ENCODE measurements at places on chromosomes 13 and 19.

GRCh38 chr19:32708457-32708856 is 11.1 kb upstream of the TDRD12 start:
- DNase-seq: no peak

- DNase-seq: no peak
These were observed 1.7 kb upstream of the IFT88 start for GRCh38 chr13:20565115-20565736.

DNA sequence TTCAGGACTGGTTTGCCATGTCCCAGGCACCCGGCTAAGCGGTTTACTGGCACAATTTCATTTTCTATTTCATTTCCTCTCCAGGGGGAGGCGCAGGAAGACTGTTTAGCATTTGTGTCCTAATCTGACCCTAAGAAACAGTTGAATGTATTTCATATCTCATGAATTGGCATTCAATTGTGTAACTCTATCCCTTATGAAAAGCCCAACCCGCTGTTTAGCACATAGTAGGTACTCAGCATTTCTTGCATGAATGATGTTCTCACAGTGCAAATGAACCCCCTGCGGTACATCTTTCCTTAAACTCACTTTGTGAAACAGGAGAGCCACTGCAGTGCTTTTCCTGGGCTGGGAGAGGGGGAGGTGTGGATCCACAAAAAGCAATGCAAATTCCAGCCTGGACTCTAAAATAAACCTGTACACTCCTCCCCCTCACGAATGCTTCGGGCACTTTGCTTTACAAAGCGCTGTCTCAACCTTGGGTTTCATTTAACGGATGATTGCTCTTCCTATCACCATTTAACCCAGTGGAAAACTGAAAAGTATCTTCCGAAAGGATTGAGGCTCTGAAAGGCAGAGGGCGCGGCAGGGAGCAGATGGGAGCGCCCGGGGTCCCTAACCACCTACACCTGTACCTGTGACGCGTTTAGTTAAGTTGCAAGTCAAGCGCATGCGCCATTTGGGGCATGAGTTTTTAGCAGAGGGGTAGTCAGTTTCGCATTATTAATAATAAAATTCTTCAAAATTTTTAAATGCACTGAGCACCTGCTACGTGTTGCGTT is 1.2 kb upstream of the EEF2 start:
- peak; percentile 64 for DNase-seq

- no peak for DNase-seq
These were observed 9.9 kb downstream of the PTH2 start for GRCh38 chr19:49413348-49413747.

DNA sequence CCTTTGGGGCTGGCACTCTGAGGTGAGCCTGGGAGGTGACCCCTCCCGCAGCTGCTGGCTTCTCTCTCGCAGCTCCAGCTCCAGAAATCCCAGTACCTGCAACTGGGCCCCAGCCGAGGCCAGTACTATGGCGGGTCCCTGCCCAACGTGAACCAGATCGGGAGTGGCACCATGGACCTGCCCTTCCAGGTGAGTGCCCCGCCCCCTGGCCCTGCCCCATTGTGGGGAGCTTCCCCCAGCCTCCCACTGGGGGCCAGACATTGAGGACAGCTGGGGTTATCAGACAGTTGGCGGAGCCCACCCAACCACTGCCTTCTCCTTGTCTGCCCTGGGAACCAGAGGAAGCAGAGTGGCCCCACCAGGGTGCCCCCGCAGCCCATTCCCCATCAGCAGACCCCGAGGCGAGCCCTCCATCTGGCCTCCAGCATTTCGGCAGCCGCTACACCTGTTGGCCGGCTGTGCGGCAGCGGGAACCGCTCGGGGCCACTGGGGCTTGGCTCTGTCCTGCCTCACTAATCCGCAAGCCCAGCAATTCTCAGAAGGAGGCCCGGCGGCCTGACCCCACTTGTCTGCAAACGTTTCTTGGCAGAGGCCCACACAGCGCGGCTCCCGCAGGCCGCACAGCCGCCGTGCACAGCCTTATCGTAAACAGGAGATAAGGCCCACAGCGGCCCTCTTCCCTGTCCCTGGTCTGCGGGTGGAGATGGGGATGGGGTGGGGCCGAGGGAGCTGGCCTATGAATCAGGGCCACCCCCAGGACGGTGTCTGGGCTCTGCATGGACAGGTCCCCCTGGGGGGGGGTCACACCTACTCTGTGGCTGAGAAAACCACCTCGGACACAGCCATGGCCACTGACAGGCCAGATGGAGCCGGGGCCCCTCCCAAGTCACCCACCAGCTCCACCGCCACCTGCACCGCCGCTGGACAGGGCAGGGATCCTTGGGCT is 48.0 kb downstream of the COMP start:
- no peak for DNase-seq

DNA sequence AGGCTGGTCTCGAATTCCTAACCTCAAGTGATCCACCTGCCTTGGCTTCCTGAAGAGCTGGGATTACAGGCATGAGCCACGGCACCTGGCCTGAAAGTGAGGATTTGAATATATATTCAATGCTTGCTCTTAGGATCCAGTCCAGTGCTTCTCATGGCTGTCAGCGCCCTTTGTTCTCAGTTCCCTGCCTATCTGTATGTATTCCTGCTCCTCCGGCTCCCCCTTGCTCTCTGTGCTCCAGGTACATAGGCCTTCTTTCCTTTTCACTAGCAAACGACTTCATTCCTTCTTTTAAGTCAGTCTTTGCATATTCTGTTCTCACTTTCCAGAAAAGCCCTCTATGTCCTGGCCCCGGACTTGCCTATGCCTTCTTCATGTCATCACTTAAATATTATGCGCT is 232.8 kb downstream of the DACH1 start:
- no peak for DNase-seq
